ENCODE measurements at places on chromosomes 2 and 18. TPM values are rescaled to one million over a fixed set of nuclear protein-coding genes. Genes with fewer than 3 reads are reported as not detected.

GRCh38 chr2:29057006-29057405, 17.3 kb downstream of the PCARE start:
- no peak for DNase-seq

GRCh38 chr2:160408173-160408958, 85.2 kb downstream of the RBMS1 start:
- no peak for DNase-seq

DNA sequence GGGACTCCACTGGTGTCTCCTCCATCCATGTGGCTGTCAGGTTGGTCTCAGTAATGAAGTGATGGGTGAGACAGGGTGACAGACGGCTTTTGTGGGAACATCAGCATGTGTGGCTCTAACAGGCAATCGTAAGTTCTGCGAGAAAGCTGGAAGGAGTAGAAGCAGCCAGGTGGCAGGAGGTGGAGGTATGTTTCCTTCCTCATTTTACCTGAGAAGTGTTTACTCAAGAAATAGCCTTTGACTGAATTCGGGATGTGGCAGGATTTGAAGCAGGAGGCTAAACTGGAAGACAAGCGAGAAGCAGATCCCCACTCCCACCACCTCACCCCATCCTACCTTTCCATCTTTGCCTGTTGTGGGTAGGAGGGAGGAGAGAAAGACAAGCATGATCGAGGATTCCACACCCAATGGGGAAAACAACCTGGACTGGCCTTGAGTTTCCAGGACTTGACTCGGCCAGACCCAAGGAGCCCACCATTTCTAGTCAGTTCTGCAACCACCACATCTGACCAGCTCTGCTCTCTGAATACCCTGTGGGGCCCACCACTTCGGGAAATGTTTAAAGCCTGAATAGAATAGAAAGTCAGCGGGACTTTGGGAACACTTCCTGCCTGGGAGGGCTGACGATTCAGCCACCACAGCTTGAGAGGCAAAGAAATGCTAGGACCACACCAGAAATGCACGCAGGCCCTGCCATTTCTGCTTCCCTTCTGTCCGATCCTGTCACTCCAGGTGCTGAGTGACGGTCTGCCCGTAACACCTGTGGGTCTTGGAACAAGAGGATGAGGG, 1.2 kb downstream of the ABCG8 start:
- no peak for DNase-seq

GRCh38 chr2:227411320-227411989, 23.7 kb upstream of the SCYGR1 start:
- DNase-seq, result no peak

GRCh38 chr18:62486290-62486964, 36.4 kb upstream of the ZCCHC2 start:
- DNase-seq, result no peak

- DNase-seq, result no peak
These were observed 26.0 kb upstream of the NOTO start for GRCh38 chr2:73176205-73176880.

GRCh38 chr2:96663829-96664228, 21.3 kb downstream of the FER1L5 start:
- DNase-seq, result no peak

DNA sequence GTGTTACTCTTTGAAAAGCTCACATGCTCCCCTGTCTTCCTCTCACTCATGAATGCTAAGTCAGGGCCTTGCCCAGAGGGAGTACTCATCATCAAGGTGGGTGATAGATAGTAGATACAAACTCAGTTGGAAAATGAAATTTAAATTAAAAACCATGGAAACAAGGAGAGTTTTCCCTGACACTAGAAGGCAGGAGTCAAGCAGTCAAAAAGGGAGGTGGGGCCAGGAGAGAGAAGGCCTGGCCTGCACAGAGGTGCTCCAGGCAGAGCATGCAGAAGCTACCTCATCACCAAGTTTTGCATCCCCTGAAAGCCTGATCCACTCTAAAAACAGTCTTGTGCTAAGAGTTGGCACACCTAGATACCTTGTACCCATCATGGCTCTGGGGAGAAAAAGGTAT, 143.7 kb downstream of the MYO5B start:
- no peak for DNase-seq

GRCh38 chr2:230422149-230422548, 6.1 kb downstream of the SP100 start:
- DNase-seq, result no peak

The EIPR1 gene
- polyA plus RNA-seq, result 40.2 TPM

The RNF152 gene
- polyA plus RNA-seq, result not detected

The AKAIN1 gene
- polyA plus RNA-seq, result not detected

The NGEF gene
- polyA plus RNA-seq, result not detected

The LIPG gene
- polyA plus RNA-seq, result not detected

The GALNT3 gene
- not detected for polyA plus RNA-seq

The RGPD6 gene
- 5.3 TPM for polyA plus RNA-seq

The LINC00305 gene
- polyA plus RNA-seq, result not detected

The WNT6 gene
- 0.11 TPM for polyA plus RNA-seq

The PAX8 gene
- polyA plus RNA-seq, result 1.4 TPM
